H54 (cell line): ENCODE measurements at places on chromosomes 5 and 9.

GRCh38 chr9:34637356-34638137 lies at the start of gene SIGMAR1:
SIGMAR1 (minus strand) TSS chr9:34637787; CDS start chr9:34637697, 90 bp downstream.
- DNase-seq = peak; percentile 77

DNA sequence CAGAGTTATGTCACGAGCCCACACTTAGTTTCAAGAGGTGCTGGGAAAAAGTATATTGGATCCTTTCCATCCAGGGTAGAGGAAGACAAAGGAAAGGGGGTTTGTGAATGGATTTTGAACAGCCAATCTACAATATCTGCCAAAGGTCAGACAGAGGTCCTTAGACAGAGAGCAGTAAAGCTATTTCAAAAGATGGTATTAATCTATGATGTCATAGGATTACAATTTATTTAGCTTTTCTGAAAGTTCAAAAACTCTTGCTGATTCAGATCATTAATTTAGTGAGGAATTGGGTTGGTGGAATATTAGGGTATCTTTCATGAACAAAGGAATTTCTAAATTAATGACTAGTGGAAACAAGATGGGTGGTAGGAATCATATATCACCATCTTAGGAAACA lies 126.9 kb downstream of the NTRK2 start:
- no peak for DNase-seq

- peak; percentile 33 for DNase-seq
Measured at GRCh38 chr5:107542428-107542827, 128.3 kb downstream of the EFNA5 start.

DNA sequence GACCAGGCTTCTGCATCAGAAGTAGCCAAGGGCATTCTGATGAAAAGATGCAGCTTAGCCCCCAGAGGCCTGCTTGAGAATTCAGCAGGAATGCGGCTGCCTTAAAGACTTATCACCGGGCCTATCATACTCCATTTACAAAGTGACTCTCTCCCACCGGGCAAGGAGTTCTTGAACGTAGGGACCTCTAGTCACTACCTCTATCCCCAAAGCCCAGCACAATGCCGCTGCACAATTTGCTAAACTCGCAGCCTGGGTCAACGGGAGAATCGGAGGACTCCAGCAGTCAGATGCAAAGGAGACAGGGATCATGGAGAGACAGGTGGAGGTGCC lies 661 bp downstream of the PDCL start:
- DNase-seq = peak; percentile 35

DNA sequence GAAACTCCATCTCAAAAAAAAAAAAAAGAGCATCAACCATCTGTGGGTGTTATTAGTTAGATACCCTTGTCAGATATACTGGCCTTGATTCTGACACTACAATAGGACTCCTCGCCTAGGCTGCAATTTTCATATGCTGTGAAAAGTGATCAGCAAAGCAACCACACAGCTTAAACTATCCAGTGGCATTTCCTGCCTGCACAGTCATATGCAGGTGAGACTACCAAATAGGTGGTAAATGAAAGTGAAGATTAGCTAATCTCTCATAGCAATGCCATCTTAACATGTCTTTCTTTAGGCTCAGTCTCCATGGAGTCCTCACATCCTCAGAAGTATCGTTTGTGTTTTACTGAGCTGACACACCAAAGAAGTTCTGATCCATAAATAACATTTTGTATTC lies 40.8 kb downstream of the GRAMD2B start:
- no peak for DNase-seq

GRCh38 chr5:134100283-134101091 lies 14.0 kb upstream of the TCF7 start:
- DNase-seq = peak; percentile 80

DNA sequence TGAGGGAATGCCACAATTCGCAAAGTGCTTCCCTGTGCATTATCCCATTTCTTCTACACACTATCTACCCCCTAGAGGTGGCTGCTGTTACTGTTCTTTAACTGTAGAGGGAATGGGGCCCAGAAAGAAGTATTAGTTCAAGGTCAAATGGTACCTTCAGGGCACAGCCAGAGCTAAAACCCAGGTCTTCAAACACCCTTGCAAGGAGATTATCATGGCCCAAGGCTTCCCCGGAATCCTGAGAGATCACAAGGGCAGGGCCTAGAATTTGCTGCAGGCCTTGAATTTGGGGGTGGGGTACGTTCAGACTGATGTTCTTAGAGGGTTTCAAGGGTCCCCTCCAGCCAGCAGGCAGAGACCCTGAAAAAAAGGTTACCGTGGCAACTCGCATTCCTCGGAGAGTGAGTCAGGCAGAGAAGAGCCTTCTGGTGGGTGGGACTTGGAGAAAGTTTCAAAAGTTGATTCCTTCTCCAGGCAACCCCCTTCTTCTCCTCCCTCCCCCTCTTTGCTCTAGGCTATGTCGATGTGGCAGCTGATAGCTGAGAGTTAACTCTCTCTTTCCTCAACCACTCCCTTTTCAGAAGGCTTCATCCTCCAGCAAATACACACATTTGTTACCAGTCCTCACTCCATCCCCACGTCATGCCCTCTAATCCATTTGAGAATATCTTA lies 1.9 kb downstream of the SPARC start:
- peak; percentile 38 for DNase-seq

- no peak for DNase-seq
Measured at GRCh38 chr9:15469862-15470261, 40.9 kb downstream of the PSIP1 start.

DNA sequence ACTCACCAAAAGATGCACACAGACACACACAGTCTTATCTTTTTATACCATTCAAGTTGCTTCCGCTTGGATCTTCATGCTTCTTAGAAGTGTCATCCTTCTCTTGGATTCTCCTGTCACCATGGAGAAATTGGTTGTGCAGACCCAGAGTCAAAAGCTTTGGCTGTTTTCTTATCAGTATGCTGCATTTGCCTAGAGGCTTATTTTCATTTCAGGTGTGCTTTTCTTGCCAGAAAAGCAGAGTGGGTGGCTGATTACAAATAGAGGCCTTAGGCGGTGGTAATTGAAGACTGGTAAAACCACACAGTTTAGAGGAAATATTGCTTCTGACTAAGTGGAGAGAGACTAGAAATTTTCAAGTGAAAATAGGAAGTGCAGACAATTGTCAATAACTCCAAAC lies 70.2 kb upstream of the TLE4 start:
- DNase-seq = no peak

DNA sequence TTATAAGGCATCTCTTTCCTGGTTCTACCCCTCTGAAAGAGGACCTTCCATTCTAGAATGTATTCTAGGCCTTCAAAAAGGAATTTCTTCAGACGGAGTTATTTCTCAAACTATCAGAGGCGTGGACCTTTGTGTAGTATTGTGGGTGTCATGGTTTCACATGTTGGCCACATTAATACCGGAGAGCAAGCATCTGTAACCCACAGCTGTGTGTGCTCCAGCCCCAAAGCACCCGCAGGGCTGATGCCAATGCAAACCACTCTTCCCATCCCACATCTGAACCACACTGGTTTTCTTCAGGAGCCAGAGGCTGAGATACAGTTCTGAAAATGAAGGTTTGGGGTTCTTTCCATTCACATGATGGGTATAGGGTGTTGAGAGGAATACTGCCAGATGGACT lies 127.1 kb downstream of the BNC2 start:
- DNase-seq = no peak

GRCh38 chr5:53991942-53992341 lies 318.4 kb downstream of the ARL15 start:
- no peak for DNase-seq

GRCh38 chr5:79612667-79613198 lies 492 bp downstream of the TENT2 start:
- no peak for DNase-seq

DNA sequence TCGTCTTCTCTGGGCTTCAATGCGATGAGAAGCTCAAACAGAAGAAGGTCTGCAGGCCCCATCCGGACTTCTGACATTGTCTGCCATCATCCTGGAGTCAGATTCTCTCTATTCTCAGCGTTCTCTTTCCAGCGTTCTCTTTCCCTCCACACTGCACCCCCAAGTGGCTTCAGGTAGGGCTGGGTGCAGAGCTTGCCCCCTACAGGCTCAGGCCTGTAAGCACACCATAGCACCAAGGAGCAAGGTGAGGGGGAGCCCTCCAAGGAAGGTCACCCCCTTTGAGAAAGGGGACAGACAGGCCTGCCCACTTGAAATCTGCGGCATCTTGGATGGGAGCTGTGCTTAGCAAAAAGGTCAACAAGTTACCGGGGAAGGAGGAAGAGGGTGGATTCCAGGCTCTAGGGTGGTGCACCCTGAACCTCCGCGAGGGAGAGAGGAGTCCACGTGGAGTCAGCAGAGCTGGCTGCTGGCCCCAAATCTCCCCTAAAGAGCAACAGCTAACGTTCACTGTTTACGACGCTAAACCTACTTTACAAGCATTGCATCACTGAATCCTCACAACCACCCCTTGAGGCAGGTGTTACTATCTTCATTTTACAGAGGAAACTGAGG lies 27.5 kb downstream of the GPX3 start:
- no peak for DNase-seq

- DNase-seq = no peak
Measured at GRCh38 chr5:169944922-169945680, 35.2 kb downstream of the INSYN2B start.

DNA sequence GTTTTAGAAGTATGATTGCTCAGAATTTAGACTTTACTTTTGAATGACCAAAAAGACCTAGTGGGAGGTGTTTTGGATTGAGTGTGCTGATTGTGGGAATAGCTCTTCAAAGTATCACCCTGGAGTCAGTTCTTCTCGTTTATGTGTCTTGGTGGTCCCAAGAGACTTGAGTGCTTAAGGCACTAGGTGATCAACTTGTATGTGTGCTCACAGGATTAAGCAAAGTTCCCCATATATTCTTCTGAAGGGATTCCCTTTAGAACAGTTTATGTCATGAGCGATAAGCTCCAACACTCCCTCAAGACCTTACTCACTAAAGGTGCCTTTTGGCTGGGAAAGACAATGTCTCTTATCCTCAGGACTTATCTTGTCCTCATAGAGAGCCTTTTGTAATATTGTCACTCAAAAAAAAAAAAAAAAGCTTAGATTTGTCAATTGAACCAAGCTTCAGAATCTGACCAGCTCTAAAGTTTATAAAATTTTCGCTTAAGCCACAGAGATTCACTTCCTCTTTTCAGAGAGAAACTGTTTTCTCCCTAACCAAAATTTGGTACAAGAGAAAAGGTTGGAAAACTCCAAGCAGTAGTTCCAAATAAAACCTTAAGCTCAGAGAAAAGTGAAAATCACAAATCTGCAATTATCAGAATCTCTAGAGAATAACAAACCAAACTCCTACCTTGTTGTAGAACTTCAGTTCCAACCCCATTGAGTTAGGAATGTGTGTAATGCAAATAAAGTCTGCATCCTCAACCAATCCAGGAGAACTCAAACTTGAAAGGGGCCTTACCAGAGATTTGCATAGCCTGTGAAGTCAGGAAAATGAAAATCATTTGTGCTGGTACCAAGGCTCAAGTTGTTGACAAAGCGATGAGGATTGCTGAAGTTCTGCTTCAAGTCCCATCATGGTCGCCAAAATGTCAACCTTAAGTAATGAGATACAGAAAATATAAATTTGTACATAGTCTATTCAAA lies 40.0 kb upstream of the PDZD2 start:
- no peak for DNase-seq

- no peak for DNase-seq
Measured at GRCh38 chr9:125755340-125755739, 8.2 kb downstream of the PBX3 start.

DNA sequence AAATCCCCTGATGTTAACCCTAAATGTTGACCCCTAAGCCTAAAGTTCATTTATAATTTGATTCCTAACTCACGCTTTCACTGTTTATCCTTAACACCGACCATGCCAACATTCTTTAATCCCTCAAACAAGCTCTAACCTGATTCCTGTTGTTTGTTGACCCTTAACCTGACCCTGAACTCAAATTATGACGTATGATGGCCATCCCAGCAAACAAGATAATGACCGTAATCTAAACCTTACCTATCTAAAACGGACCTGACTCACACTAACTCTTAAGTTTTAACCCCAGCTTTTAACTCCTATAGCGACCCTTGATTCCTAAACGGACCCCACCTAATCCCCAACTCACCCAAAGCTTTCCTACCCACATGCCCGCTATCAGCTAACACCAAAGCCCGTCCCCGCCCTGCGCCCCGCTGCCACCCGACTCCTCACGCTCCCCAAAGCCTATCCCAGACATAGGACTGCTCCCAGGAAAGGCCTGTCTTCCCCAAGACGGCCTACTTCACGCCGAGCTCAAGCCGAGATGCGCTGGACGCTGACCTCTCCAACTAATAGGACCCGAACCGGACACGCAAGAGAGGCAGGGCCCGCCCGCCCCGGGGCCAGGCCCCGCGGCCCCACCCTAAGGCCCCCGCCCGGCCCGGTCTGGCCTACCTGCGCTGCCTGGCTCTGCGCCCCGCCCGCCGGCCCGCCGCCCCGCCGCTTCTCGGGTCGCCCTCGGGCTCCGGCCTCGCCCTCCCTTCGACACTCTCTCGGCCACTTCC lies 395 bp downstream of the TLN1 start:
- DNase-seq = peak; percentile 9

GRCh38 chr5:151104795-151105194 lies 24.0 kb upstream of the TNIP1 start:
- no peak for DNase-seq

DNA sequence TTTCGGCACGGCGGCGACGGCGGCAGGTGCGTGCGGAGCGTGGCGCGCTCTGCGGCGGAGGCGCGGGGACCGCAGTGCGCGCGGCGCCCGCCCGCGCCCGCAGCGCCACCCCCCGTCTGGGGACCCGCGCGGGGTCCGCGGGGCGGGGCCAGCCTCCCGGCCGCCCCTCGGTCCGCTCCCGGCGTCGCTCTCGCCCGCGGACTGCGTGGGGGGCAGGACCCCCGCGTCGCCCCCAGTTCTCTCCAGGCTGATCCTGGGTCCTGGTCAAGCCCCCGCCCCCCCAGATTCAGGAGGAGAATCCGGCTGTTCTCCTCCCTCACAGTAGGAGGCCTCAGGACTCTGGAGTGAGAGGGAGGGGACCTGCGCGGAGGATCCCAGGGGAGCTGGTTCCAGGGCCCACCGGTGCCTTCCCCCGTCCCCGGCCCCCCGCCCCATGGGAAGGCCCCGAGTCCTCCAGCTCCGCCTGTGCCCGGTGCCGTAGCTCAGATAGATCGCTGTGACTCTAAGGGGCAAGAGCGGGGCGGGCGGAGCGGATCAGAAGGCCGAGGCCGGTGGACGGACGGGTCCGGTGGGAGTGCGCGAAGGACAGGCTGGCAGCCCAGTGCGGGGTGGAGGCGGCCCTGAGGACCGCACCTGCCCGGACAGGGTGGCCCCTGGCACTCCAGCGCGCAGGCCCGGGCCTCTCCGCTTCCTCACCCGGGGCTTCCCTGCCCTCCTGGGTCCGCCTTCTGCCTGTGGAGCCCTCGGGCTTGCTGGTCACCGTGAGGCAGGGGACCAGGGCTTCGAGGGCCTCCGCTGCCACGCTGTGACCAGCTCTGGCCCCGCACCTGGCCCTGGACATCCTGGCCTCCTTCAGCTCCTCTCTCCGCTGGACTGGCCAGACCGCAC lies at the start of gene RNF208:
TSS of gene RNF208 (minus strand) at position 51 of the 888 bp plus-strand sequence. CDS start 1,028 bp downstream, outside the sequence.
- DNase-seq = no peak
